NCI-H1694 (cell line): ENCODE measurements at places on chromosomes 16 and 17.
A peak's percentile ranks its signal among the peaks of the same experiment; 100 is the strongest.

- no peak for DNase-seq
Measured at GRCh38 chr16:81175325-81175891, 63.1 kb upstream of the BCO1 start.

GRCh38 chr17:48754500-48755261 lies 26.1 kb upstream of the HOXB13 start:
- DNase-seq = no peak

GRCh38 chr17:31052187-31052889 lies 42.4 kb upstream of the NF1 start:
- no peak for DNase-seq

- peak; percentile 84 for DNase-seq
Measured at GRCh38 chr17:55513885-55514590, 2.8 kb upstream of the SMIM36 start.

- no peak for DNase-seq
Measured at GRCh38 chr16:27994686-27995085, 68.8 kb downstream of the GSG1L start.

DNA sequence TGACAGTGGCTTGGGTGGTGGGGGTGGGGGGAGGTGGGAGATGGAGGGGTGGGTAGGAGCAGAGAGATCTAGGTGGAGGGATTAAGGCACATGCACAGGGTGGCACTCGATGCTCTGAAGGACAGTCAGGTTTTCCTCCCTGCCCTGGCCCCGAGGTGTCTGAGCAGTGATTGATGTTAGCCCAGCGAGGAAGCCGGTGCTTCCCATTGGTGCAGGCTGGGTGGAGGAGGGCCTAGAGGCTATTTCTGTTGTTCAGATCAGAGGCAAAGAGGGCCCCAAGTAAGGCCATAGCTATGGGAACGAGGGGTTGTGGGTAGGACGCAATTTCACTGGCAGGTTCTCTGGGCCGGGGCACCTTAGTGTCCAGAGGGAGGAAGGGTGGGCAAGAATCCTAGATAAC lies 23.1 kb downstream of the CACNA1G start:
- no peak for DNase-seq

DNA sequence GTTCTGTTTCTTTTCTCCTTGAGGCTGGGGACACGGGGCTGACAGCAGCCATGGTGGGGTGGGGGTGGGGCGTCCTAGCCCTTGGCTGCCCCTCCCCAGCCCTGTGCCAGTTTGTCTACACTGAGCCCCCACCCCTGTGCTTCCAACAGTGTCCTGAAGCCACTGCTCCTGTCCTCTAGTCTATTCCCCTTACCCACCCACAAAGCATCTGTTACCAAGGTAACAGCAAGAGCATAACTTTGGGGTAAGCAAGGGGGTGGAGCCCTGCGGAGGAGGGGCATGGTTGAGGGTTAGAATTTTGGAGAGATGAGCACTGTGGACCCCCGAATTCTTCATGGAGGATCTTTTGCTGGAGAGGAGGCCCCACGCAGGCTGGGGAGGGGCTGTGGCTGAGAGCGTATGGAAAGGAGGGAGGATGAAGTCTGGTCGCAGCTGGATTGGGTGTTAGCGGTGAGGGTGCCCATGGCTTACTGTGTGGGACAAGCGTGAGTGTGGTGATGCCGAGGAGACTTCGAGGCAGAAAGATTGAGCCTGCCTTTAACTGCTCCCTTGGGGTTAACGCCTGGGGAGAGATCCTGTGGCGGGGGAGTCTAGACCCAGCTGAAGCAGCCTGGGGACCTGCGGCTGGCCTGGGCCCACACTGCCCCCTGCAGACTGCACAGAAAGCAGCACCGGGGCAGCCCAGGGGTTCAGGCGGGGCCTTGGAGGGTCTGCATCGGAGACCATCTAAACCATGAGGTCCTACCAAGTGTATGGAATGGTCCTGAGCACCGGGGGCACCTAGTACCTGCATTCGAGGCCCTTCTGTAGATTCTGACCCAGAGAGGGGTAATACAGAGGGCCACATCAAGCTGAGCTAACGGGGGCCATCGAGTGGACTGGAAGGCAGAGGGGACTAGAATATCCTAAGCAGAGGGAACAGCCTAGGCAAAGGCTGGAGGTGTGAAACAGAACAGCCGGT lies 6.1 kb upstream of the STAC2 start:
- DNase-seq = peak; percentile 40

DNA sequence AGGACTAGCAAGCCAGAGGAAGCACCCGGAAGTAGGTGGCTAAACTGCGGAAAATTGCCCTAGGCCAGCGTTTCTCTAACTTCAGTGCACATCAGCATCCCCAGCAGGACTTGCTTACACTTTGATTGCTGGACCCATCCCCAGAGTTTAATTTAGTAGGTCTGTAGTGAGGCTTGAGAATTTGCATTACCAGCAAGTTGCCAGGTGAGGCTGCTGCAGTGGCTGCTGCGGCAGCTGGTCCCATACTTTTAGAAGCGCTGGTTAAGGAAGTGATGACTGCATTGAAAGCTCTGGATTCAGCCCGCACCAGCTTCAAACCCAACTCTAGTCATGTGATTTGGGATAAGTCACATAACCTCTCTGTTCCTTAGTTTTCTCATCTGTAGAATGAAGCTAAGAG lies 4.2 kb downstream of the EEF2K start:
- no peak for DNase-seq

DNA sequence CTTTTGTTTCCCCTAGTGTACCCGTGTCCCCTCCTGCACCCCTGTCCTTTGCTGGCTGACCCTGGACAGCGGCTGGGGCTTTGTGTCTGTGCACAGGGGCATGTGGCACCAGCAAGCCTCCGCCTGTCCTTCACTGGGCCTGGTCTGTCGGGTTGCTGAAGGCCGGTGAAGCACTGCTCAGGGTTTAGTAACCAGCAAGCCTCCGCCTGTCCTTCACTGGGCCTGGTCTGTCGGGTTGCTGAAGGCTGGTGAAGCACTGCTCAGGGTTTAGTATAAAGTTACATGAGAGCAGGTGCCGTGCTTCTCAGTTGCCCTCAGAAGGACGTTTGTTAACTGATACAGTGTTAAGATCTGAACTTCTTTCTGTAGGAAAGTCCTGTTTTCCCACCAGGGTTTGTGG lies 33.8 kb downstream of the DEF8 start:
- DNase-seq = no peak

DNA sequence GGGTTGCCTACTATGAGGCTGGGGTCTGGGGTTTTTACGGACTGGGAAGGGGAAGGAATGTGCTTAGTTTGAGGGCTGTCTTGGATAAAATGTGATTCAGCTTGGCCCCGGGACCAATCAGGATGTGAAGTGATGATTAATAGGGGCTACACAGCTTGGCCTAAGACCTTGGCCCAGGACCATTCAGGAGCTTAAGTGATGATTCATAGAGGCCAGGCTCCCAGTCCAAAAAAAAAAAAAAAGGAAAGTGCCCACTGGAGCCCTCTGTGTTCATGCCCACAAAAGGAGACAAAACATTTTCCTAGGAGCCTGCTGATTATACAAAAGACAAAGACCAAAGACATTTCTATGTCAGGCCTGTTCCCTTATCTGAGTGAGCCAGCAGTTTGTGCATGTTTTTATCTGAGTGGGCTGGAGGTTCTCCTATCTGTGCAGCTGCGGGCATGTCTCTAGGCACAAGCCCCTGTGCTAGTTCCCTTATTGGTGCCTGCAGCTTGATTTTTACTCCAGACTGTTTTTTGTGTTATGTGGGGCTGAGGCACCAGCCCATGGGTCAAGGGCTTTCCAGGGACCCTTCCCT lies 898.2 kb upstream of the GOT2 start:
- DNase-seq = no peak

DNA sequence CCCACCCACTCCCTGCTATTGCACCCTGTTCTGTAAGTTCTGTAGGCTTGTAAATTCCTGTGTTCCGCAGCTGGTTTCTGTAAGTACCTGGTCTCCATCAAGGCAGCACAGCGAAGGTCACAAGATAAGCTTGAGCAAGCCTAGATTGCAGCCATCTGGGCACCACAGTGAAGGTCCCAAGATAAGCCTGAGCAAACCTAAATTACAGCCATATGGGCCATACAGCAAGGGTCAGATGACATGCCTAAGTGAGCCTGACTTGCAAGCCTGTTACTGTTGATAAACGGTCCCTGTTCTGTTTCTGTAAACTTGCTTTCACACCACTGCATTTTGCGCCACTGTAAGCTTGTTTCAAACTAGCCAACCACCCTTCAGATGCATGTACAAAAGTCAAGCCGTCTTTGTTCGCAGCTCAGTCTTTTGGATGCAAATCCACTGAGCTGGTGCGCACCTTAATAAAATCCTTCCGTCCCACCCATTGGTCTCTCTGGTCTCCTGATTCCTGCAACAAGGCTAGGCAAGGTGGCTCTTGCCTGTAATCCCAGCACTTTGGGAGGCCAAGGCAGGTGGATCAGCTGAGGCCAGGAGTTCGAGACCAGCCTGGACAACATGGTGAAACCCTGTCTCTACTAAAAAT lies 42.6 kb upstream of the ATF7IP2 start:
- no peak for DNase-seq

GRCh38 chr16:54281535-54282201 lies 4.9 kb downstream of the IRX3 start:
- DNase-seq = no peak

GRCh38 chr16:7849841-7850240 lies 517.2 kb downstream of the RBFOX1 start:
- DNase-seq = peak; percentile 53

DNA sequence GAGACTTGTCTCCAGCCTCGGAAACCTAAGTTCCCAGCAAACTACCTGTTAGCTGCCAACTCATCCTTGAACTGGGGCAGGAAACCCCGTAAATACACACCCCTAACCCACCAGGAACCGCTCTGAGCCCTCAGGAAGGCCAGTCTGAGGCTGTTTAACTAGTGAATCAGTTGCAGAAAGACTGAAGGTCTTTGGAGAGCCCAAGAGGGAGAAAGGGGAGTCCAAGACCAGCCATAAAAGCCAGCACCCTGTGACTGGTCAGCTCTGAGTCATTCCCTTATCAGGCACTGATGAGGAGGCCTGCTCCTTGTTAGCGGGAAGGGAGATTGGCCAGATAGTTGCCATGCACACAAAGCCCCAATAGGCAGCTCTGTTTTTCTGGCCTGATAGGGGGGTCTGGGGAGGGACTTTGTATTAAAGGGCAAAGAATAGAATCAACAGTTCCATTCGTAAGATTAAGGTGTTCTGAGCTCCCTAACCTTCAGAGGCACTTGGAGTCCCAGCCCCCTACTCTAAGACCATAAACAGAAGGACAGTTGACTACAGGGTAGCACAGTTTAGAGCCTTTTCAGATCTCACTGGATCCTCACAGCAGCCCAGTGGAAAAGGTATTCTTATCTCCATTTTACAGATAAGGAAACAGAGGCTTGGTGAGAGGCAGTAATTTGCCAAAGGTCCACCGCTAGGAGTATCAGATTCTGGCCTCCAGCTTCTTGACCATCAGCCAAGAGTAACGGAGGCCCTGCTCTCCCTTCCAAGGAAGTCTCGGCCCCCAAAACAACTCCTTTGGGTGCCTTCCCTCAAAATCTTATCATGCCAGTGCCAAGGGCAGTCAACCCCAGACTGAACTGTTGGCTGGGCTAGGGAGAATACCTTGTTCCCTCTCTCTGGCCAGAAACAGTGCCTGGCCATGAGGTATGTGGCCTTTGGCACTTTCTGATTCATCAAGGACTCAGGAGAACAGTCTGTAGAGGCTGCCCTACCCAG lies 2.2 kb upstream of the KRT19 start:
- no peak for DNase-seq

GRCh38 chr17:49928126-49928800 lies 40.7 kb upstream of the DLX4 start:
- no peak for DNase-seq

GRCh38 chr17:70271200-70271599 lies 101.9 kb downstream of the KCNJ2 start:
- no peak for DNase-seq

DNA sequence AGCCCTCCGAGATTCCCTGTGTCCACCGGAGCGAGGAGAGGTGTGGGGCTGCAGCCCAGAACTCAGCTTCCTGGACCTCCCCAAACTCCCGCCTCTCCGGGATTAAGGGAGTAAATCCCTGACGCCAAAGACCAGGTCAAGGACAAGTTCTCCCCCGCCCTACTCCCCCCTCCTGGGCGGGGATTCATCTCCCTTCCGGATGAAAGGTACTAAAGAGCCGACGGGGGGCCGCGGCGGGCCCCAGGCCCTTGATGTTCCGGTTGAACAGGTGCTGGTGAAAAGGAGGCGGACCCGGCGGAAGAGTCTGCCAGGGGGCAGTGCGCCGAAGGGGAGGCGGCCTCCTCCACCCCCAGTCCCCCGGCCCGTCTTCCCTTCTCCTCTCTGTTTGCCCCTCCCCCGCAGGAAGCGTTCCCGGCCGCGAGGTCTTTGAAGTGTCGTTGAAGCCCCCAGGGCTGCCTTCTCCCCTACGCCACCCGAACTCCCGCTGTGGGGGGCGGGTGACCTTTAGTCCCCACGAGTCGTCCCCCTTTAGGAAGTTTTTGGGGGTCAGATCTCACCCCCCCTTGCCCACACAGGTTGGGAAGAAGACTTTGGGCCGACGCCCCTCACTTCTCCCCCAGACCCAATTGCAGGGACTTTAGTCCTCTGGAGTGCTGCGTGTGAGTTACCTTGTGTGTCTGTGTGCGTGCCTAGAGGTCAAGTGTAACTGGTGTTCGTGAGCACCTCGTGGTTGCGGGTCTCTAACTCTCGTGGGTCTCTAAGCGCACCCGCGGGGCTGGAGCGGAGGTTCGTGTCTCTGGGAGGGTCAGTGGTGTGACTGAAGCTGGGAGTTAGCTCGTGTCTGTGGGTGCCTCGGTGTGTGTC lies 1.1 kb upstream of the MLLT6 start:
- DNase-seq = peak; percentile 43

GRCh38 chr16:74071996-74072535 lies 224.5 kb upstream of the PSMD7 start:
- no peak for DNase-seq

DNA sequence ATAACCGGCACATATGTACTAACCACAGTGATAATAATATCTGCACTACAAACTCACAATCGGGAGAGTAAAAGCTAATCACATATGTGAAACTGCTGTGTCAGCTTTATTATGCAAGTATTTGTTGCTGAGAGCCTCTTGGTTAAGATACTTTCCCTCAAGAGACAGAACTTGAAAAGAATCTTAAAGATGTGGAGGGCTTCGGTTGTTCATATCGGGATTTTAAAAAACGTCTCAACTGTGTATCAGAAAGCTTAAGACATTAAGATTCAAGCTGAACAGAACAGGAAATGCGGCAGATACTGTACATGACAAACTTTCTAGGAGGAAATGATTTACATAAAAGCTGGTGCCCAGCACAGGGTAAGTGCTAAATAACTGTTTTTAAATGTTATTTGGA lies 27.5 kb upstream of the HLF start:
- DNase-seq = no peak
